ENCODE measurements at places on chromosomes 7 and 10.

DNA sequence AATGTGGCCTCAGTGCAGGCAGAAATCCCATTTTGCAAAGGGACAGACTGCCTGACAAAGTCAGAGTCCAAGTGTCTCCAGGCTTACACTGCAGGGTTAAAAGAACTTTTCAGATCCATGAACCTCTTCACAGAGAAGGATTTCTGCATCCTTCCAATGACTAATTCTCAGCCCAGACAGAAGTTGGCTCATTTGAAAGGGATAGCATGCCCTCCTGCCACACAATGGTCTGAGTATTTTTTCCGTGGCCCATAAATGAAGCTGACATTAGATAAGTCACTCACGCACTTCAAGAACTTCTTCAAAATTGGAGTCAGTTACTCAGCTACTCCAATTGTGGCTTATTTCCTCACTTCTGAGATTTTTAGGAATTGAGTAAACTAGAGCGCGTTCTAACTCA is 170.2 kb downstream of the PLXNA4 start:
- no peak for DNase-seq

DNA sequence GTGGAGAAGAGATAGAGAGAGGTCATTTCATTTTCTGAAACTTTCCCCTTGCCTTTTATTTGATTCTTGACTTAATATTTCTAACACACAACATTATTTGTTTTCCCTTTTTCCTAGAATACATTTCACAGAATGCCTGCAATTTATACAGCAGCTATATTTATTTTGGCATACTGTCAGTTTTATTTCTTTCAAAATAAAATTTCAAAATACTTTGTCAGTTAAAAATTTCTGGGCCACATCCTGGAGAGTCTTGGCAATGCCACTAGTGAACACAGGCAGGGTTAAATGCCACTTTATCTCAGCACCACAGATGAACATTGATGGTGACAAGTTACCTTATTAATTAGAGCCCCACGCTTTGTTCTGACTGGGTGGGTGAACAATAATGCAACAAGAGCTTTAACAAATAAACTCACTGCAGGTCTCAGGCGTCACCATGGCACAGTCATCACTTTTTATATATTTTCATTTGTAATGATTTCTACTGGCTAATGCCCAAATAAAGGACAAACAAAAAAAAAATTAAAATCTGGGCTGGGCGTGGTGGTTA is 494.0 kb downstream of the KIF20B start:
- DNase-seq: no peak

DNA sequence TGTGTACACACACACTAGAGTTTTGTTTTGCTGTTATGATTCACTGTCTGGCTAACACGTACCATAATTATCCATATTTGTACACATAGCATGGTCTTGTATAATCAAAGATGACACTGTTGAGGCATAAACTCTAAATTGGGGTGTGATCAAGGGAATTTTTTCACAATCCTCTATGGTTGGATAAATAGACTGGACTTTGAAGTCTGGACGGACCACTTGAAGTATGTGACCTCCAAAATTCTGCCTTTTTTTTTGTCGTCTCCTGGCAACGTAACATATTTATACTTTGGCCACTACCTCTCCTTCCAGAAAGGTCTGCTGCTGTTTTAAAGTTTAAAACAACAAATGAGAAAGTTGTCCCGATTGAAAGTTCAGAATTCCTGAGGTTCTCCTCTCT is 193.4 kb downstream of the CACNB2 start:
- no peak for DNase-seq

- no peak for DNase-seq
These were observed 163.8 kb downstream of the RGS10 start for GRCh38 chr10:119378737-119379067.

Data from EL (cell line).